ENCODE measurements at places on chromosomes 5 and 9.

GRCh38 chr5:151617841-151618710 is 26.9 kb upstream of the FAT2 start:
- no peak for DNase-seq

DNA sequence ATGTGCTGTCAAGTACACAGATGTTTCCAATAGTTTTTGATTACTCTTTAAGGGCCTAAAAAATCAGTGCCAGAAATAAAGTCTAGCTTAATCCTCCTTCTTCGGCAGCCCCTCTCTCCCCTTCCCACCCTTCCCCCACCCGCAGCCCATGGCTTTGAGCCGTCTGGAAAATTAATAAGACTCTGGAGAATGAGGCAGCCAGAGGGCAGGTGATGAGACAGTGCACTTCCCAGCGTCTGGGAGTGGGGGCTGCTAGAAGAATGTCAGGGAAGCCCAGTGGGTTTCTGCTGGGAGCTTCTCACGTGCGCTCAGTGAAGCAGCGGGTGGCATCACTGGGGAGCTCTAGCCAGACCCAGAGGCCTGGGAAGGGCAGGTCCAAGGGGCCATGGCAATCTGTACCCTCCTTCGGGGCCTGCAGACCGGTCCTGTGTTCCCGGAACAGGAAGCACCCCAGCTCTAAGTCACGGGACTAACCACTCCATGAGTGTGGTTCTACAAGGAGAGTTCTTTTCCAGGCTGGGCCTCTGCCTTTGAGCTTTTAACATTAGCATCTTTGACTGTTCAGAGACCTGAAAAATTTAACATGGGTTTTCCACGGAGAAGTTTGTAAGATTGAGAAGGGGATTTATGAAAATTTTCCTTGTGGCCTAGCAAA is 164.8 kb upstream of the OTULINL start:
- DNase-seq, result no peak

GRCh38 chr5:145934276-145934675 is 2.1 kb upstream of the SH3RF2 start:
- DNase-seq, result no peak

GRCh38 chr5:143135832-143136551 is 267.5 kb downstream of the NR3C1 start:
- DNase-seq, result no peak

DNA sequence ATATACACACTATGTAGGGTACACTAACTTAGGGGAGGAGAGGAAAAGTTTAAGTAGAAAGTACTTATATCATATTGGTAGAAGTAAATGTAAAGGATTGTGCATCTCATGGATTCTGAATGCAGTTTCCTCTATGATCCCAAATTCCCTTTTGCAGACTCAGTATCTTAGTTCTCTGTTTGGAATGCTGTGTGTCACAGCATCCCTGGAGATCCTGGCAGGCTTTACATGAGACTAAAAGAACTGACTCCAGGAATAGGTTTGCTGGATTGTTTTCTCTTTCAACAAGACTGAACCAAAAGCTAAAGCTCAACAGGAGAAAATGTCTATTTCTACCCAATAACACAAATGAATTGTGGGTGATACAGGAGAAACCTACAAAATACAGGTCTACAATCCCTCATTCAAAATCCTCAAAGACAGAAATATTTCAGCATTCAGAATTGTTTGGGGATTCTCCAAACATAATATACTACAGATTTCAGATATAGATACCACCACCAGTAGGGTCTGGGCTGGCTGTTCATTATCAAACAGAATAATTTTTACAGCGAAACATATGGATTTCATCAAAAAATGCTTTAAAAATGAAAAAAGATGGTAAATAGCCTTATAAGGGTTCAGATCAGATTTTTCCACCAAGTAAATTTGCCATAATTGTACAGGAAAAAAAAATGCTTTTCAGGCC is 324.7 kb upstream of the GRAMD2B start:
- DNase-seq, result no peak

GRCh38 chr9:23799521-23799920 is 26.5 kb downstream of the ELAVL2 start:
- DNase-seq, result no peak

- DNase-seq, result no peak
These were observed 398.3 kb downstream of the NTRK2 start for GRCh38 chr9:85067792-85068191.

DNA sequence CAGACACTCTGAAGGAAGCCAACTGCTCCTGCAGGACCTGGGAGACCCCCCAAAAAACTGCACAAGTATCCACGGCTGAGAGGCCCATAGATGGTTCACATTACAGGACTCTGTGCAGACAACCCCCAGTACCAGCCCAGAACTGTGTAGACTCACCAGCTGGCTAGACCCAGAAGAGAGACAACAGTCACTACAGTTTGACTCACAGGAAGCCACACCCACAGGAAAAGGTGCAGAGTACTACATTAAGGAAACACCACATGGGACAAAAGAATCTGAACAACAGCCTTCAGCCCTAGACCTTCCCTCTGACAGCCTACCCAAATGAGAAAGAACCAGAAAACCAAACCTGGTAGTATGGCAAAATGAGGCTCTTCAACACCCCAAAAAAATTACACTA is 281.2 kb upstream of the RGMB start:
- no peak for DNase-seq

GRCh38 chr9:124688238-124688904 is 82.7 kb downstream of the NR6A1 start:
- DNase-seq, result no peak

GRCh38 chr9:16612627-16613026 is 257.8 kb downstream of the BNC2 start:
- no peak for DNase-seq
